ENCODE measurements at places on chromosomes 11 and 22.

DNA sequence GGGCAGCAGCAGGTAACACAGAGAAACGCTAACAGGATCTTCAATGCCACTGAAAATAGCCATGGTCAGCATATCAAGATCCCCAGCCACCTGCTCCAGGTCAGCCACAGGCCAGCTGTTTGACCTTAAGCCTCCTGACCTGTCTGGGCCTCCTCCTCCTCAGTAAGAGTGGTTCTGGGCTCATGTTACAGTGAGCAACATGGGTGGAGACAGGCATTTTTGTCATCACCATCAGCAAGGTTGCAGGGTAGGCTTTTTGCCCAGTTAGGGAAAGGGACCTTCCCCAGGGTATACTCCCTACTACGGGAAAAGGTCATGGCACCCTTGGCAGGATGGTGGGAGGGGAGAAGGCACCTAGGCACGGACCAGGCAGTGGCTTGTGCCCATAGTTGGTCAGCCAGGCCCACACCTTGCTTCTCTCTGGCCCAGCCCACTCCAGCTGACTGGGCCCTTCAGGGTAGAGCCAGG, 131.8 kb upstream of the PARVA start:
- no peak for DNase-seq

GRCh38 chr11:128840783-128841182, 26.3 kb downstream of the KCNJ1 start:
- DNase-seq, result no peak

GRCh38 chr11:82899186-82899820, 927 bp downstream of the PRCP start:
- no peak for DNase-seq

GRCh38 chr11:78386215-78386941, 31.2 kb downstream of the GAB2 start:
- DNase-seq, result no peak

GRCh38 chr11:30422447-30423278, 99.8 kb downstream of the ARL14EP start:
- DNase-seq, result no peak

DNA sequence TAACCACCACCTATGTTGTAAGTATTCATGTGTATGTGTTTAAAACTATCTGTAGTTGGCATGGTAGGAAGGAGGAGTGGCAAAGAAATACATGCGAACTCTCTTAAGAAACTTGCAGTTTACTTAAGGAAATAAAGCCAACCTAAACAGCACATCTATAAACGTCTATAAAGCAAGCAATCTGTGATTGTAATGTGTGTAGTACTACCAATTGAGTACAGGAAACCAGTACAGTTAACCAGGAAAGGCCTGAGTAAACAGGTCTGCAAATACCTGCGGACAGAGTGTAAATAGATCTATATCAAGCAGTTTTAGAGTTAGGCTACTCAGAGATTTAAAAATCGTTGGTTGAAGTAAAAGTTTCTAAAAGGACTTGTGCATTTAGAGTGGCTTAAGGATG, 59.5 kb upstream of the AMOTL1 start:
- no peak for DNase-seq

GRCh38 chr11:19370100-19370861, 129.5 kb upstream of the E2F8 start:
- no peak for DNase-seq

DNA sequence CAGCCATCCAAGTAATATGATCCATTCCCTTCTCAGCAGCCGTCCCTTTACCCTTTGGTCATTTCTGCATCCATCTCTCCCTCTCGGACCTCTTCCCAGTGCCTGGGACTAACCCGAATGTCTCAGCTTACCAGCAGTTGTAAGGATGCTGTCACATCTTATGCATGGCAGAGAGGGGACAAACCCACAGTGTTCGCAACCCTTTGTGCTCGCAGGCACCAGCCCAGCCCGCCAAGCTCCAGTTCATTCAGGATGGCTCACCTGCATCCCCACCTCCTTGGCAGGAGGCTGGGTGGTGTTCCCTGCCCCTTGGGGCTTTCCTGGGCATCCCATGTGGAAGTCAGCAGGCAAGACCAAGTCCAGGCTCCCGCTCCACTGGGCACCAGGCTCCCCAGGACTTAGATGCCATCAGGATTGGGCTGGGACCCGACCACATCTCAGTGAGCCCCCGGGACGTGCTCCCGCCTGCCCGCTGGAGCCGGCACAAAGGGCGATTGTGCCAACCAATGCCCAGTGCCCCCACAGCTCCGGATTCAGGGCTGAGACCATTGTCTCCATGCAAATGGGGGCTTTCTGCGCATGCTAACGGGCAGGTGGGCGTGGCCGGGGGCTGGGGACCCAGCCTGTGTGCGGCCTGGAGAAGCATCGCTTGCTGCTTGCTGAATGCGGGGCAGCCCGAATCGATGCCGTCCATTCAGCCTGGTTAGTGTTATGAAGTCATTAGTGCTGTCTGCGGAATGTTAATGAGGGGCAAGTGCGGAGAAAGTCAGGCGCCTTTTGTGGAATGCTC, 108.6 kb downstream of the KCNQ1OT1 start:
- DNase-seq, result peak; percentile 81

GRCh38 chr11:86481399-86481798, 106.7 kb downstream of the CCDC81 start:
- DNase-seq, result no peak

DNA sequence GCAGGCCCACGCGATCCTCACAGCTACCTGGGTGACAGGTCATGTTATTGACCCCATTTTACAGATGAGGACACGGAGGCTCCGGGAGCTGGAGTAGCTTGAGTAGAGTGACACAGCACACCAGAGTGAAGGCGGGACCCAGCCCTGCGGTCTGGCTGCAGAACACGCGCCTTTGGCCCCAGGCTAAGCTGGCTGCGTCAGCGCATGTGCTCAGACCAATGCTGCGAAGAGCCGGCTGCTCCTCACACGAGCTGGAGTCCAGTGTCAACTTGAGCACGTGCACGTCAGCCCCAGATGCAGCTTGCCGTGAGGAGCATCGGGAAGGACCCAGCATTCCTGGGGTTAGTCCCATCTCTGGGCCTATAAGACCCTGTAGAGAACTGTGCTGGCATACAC, 49.9 kb downstream of the SCUBE1 start:
- no peak for DNase-seq

DNA sequence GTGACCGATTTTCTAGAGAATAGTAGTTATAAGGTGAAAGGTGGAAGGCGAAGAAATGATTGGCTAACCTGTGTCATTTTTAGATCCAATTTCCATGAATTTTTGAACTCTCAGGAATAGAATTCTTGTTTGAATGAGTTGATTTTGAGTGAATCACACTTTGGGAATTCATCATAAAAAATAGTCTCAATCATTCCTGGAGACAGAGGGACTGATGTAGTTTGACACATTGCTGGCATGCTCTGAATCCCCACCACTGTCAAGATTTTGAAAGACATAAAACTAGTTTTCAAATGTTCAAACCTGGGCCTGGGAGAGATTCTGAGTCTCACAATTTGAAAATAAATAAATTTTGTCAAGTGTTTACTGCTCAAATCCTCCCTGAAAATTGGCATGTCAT, 861.4 kb upstream of the RAG2 start:
- DNase-seq, result no peak

- no peak for DNase-seq
These were observed 93.2 kb downstream of the LDLRAD3 start for GRCh38 chr11:36037031-36037430.

DNA sequence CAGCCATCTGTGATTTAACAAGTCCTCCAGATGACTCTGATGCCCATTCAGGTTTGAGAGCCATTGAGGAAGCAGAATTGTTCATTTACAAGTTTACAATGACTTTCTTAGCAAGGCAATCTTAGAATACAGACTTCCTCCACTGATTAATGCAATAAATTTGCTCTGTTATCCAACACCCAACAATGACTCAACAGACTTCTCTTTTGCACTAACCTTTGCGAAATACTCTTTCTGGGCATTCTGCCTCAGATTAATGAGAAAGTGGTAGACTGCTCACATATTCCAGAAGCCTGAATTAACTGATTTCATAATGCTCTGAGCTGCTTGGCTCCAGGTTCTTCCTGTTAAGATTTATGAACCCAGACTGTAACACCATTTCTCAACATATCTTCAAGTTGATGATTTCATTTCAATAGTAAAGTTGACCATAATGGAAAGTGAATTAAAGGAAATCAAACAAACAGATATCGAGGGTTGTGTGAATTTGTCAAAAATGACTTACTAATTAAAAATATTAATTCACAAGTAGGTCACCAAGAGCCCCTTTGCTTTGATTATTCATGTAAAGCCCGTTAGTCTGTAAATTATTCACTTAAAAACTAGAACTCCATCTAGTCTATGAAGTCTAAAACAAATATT, 70.5 kb upstream of the BLID start:
- no peak for DNase-seq

- no peak for DNase-seq
These were observed 20.8 kb downstream of the FAM118A start for GRCh38 chr22:45330548-45330947.

DNA sequence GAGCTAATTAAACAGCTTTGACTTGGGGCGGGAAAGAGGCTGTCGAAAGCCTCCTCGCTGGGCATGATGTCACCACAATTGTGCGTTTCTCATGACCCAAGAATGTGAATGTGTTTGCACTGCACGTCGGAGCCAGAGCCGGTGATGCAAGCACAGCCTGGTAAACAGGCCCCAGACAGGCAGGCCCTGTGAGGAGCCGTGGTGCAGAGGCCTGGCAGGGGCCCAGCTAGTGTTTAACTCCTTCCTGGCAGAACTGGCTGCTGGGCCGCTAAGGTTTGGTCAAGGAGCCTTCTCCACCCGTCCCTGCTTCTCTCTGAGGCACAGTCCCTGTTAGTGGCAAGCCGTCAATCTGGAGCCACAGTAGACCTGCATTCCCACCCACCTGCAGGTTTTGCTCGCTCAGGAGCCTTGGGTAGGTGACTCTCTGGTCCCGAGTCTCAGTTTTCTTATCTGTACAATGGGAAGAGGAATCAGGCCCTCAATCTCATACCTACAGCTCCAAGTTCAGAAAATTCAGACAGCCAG, 25.4 kb upstream of the SMTN start:
- no peak for DNase-seq

GRCh38 chr11:1935156-1936071, 11.7 kb upstream of the MRPL23 start:
- no peak for DNase-seq

GRCh38 chr11:32916994-32917393, 24.4 kb downstream of the QSER1 start:
- no peak for DNase-seq

DNA sequence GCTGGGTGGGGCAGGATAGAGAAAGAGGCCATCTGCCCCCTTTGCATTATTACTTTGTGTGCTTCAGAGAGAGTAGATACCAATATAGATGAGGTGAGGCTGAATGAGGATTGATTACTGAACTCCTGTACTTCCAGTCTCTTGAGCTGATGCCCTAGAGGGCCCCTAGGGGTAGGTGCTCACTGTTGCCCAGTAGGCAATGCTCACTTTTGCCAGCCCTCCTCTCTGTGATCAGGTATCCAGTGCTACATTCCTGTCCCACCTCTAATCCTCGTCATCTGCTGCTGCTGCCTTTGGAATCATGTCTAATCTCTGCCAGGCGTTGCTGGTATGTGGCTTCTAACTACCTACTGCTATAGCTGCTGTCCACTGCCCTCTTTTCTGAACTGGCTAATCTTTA, 57.2 kb downstream of the CCDC83 start:
- DNase-seq, result no peak

- no peak for DNase-seq
These were observed 310.2 kb downstream of the DLG2 start for GRCh38 chr11:85316967-85317366.

- no peak for DNase-seq
These were observed 323.7 kb downstream of the MIAT start for GRCh38 chr22:26981111-26981510.

- DNase-seq, result no peak
These were observed 689 bp downstream of the PDHX start for GRCh38 chr11:34916843-34917770.

GRCh38 chr11:11558396-11558795, 63.4 kb downstream of the GALNT18 start:
- DNase-seq, result no peak

GRCh38 chr11:15955595-15955994, 400.8 kb downstream of the SOX6 start:
- DNase-seq, result no peak

DNA sequence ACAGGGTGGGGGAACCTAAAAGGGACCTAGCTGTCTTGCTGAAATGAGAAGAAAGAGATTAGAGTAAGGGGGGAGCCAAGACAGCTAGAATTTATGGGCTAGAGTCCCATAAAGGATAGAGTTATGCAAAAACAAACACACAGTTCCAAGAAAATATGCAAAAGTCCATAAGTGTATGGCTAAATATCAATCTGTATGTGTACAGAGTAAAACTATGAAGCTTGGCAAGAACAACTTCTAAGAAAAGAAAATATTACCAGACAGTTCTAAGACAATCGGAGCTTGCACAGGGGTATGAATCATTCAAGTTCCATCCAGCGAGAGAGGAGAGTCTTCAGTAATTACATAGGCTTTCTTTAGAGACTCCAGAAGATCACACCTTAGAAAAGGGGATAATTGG, 41.8 kb downstream of the GDPD4 start:
- DNase-seq, result no peak

DNA sequence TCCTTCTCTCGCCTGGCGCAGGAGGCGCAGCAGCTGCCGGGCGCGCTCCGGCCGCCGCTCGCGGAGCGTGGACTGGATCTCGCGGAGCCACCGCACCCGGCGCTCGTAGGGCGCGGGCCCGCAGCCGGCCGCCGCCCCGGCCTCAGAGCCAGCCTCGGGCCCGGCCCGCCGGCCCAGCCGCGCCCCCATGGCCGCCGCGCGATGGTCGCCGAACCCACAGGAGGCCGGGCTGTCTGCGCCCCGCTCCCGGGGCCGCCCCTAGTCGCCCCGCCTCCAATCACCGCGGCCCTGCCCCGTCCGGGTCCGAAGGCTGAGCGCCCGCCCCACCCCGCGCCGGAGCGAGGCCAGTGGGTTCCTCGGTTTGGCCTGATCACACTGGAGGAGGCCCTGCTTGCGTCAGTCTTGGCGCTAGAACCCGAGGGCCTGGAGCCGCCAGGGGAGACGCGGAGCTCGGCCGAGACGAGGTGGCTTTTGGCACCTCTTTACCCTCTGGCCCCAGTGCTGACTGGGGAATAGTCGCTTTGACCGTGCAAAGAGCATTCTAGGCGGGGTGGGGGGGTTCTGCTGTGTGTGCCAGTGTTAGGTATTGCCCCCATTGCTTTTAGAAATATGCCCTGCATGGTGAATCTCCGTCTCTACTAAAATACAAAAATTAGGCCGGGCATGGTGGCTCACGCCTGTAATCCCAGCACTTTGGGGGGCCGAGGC, at the start of gene LRRC75B:
Gene LRRC75B, minus strand, starts transcription at position 223 of the 708 bp plus-strand sequence. Its CDS starts 34 bp downstream, at position 189.
- DNase-seq, result no peak

- no peak for DNase-seq
These were observed 357.7 kb downstream of the BUD13 start for GRCh38 chr11:116415095-116415494.

GRCh38 chr22:24985826-24986214, 33.3 kb downstream of the KIAA1671 start:
- DNase-seq, result no peak

- DNase-seq, result no peak
These were observed 20.8 kb downstream of the FADS3 start for GRCh38 chr11:61870541-61871031.

DNA sequence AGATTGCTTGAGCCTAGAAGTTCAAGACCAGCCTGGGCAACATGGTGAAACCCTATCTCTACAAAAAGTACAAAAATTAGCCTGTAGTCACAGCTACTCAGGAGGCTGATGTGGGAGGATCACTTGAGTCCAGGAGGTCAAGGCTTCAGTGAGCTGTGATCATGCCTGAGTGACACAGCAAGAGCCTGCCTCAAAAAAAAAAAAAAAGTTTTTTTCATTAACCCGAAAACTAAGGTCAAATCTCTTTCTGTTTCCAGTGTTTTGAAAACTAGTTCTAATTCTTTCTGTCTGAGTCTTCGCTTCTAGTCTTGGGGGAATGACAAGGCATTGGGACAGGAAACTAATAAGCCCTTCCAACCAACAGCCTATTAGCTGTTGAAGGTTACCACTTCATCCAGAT, 57.6 kb downstream of the LIF start:
- DNase-seq, result no peak
